ENCODE measurements at places on chromosomes 16 and 17.

GRCh38 chr16:4511441-4512082, 27.0 kb downstream of the CDIP1 start:
- DNase-seq = peak; percentile 43

DNA sequence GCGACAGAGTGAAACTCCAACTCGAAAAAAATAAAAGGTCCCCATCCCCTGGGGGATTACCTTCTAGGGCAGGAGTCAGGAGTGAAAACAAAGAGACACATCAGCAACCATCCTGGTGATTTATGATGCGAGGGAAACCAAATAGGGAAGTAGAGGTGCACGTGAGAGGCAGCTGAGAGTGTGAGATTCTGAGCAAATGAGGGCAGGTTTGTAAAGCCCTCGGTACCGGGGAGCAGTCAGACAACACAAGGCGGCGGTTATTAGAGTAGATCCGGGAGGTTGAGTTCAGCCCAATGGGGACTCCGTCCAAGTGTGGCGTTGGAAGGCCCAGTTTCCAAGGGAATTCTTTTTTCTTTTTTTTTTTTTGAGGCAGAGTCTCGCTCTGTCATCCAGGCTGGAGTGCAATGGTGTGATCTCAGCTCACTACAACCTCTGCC, 7.4 kb upstream of the ARMC7 start:
- DNase-seq = no peak

DNA sequence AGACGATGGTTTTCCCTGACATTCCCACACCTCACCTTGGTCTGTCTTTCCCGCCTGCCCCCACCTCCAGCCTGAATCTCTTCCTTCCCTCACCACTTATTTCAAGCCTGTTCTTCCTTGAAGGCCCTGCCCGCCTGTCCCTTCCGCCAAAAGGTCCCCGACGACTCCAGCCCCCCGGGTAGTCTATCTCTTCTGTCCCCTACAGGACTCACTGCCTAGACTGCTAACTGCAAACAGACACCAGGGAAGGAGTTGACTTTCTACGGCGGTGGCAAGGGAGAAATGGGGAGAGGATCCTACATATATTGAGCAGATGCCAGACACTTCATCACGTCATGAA, 53.7 kb downstream of the NT5M start:
- DNase-seq = no peak

GRCh38 chr17:59752922-59753321, 45.5 kb downstream of the VMP1 start:
- no peak for DNase-seq

- no peak for DNase-seq
Measured at GRCh38 chr17:73320601-73321264, 8.9 kb upstream of the CDC42EP4 start.

DNA sequence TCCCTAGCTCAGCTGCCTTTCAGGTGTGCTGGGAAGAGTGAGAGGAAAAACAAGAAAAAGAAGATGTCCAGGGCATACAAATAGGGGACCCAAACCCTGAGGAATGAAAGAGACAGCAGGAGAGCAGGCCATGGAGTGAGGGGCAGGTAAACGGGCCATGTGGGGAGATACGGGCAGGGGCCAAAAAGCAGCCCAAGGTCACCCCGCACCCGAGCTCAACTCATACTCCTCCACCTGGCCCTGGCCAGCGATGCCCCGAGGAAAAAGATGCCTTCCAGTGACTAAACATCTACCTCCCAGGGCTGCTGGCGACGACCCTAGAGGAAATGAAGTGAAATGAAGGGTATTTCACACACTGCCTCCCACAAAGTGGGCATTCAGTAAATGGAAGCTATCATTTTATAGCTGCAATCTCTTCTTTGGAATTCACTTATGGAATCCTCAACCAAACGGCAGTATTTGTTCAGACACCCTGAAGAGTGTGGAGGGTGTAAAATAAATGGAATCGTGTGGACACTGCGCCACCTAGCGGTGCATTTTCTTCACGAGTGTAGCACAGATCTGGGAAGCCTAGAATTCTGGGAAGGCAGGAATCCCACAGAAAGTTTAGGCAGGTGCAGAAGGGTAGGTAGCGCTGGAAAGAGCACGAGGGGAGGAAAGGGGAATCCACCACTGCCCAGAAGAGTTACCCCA, 14.9 kb downstream of the ELAC2 start:
- DNase-seq = peak; percentile 76

DNA sequence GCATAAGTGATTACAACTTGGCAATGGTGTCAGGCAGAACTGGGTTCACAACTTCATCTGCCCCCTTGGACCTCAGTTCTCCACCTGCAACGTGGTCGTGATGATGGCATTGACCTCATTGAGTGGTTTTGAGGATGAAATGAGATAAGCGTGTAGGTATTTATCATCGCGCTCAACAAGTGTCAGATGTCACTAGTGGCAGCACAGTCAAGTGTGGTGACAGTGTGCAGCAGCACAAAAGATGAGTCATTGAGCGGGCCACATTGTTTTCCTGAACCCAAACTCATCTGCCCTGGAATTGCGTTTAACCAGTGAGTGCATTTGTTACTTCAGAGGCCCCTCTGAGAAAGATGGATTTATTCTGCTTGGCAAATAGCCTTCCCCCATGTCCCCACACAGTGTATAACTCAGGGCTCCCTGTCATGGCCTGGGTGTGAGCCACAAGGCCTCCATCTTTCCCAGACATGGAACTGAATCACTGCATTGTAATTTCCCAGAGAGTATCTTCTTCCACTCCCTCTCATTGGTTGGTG, 20.9 kb downstream of the IRX3 start:
- no peak for DNase-seq

GRCh38 chr17:58156839-58157803, 8.9 kb downstream of the OR4D1 start:
- no peak for DNase-seq

- DNase-seq = peak; percentile 20
Measured at GRCh38 chr16:2339521-2340484, 725 bp downstream of the ABCA3 start.

DNA sequence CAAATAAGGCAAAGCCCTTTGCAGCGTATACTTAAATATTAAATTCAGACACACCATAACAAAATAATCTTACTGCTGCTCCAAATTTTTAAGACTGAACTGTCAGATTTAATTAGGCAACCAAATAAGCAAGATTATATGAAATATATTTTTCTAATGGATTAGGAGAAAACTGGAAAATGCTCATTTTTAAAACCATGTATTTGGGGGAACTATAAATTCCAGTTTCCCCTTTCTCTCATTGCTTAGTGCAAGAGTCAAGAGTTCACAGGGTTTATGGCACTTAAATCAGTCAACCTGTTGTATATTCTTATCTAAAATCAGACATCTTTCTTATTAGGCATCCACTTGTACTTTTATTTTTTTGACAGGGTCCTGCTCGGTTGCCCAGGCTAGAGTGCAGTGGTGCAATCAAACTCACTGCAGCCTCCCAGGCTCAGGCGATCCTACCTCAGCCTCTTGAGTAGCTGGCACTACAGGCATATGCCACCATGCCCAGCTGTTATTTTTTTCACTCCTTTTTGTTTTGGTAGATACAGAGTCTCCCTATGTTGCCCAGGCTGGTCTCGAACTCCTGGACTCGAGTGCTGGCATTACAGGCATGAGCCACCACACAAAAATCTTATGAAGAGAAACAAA, 2.1 kb upstream of the KANSL1 start:
- DNase-seq = no peak
